Cerebellum (tissue), 4 donors: ENCODE measurements at places on chromosomes 2 and 18.

DNA sequence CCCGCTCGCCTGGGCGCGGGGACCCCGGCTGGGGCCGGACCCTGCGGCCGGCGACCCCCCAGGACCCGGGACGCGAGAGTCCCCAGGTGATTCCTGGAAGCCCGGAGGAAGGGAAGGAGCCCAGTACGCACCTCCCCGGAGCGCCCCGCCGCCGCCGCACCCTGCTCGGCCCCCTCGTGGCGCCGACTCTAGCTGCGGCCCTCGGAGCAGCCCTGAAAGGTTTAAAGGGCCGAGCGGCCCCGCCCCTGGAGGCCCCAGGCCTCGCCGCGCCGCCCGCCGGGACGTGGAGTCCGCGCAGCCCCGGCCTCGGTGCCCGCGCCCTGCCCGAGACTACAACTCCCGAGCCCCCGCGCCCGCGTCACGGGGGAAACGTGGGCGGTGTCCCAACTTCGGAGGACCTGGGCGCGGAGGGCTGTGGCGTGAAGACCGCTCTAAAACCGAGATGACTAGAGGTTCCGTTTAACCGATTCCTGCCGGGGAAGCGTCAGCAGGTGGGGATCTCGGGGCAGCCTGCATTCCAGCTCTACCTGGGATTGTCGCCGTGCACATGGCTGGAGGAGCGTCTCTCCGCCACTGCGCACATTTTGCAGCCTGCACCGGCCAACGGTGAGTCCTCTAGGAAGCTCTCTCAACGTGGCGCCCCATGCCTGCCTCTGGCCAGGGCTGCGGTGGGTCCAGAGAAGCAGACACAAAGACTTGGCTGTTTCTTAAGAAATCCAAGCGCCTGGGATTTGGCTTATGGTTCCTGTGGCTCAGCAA is at the start of gene TMEM150A:
TMEM150A (minus strand) TSS at position 223 of the 759 bp plus-strand sequence. CDS start 750 bp downstream, outside the sequence.
- DNase-seq = peak; percentile 94

- peak; percentile 22 for DNase-seq
Observed at GRCh38 chr2:218329027-218329825, 27.4 kb upstream of the CATIP start.

GRCh38 chr18:38575023-38575422 is 1009.4 kb upstream of the CELF4 start:
- no peak for DNase-seq

GRCh38 chr2:101251844-101252407 is 760 bp upstream of the CNOT11 start:
- DNase-seq = peak; percentile 33

GRCh38 chr2:209977386-209978239 is 24.8 kb upstream of the RPE start:
- peak; percentile 33 for DNase-seq

GRCh38 chr2:230419181-230419580 is 3.2 kb downstream of the SP100 start:
- DNase-seq = no peak

GRCh38 chr2:144521686-144522085 is 1.8 kb upstream of the ZEB2 start:
- DNase-seq = no peak

GRCh38 chr2:22215517-22215916 is 1091.7 kb downstream of the TDRD15 start:
- no peak for DNase-seq

GRCh38 chr18:23306822-23307221 is 146.3 kb upstream of the RIOK3 start:
- DNase-seq = no peak

DNA sequence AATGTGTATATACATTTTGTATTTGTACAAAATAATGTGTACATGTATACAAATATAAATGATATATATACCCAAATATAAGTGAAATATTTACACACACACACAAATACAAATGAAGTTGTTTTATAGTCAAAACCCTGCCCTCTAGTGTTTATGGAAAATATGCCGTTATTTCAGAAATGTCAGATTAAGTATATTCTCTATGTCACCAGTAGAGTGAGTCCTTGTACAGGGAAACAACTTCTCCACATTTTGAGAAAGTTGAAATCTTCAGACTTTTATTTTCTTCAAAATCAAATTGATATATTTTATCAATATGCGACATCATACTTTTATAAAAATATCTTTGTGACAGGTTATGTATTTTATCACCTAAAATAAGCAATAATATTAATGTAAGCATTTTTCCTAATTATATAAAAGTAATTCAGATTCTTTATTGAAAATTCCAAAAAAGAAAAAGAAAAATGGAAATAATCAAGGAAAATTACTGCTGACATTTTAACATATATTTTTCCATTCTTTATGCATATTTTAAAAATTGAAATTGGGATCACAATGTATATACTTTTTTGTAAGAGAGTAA is 22.4 kb downstream of the ARL6IP6 start:
- peak; percentile 47 for DNase-seq

- DNase-seq = no peak
Observed at GRCh38 chr2:169480079-169480465, 778 bp downstream of the BBS5 start.

GRCh38 chr18:74242438-74243096 is 49.2 kb downstream of the CYB5A start:
- DNase-seq = peak; percentile 19

GRCh38 chr2:223008956-223009355 is 43.0 kb upstream of the KCNE4 start:
- DNase-seq = no peak

GRCh38 chr2:1936427-1936980 is 192.2 kb upstream of the PXDN start:
- no peak for DNase-seq

- DNase-seq = no peak
Observed at GRCh38 chr2:135152361-135152760, 100.3 kb downstream of the RAB3GAP1 start.

DNA sequence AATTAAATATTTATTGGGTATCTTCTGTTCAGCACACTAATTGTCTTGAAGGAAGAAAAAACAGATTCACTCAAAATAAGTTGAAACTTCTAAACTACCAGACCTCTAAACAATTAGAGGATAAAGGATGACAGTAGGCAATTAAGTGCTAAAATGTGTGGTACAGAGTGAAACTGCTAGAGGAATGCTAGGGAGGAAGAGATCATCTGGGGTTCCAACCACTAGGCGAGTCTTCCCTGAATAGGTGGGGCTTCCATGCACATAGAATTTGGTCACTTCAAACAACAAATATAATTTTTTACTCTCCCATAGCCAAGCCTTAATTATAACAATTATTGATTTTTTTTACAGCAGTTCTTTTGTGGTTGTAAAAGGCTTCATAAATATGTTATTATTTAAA is 559.0 kb upstream of the ZEB2 start:
- DNase-seq = no peak
